ENCODE measurements at places on chromosomes 12 and 14.

DNA sequence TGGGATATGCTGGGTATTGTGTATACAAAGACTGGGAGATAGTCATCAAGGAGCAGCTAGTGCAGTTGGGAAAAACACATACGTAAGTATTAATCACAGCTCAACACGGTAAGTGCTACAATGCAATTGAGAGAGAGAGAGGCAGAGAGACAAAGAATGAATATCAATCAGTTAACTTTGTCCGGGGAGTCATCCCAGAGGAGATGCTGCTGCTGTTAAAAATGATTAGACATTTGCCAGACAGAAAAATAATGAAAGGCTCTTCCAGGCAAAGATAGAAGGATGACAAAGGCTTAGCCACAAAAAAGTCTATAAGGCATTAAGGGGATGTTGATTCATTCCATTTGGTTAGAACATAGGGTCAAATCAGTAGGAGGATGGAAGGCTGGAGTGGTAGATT is 45.1 kb downstream of the AKAP6 start:
- DNase-seq = no peak

DNA sequence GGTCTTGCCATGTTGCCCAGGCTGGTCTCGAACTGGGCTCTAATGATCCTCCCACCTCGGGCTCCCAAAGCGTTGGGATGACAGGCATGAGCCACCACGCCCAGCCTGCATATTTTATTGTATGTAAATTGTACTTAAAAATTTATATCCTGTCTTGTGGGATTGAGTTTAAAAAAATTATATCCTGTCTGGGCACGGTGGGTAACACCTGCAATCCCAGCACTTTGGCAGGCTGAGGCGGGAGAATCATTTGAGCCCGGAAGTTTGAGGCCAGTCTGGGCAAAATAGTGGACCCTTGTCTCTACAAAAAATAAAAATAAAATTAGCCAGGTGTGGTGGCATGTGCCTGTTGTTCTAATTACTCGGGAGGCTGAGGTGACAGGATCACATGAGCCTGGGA is 13.9 kb upstream of the CEBPE start:
- DNase-seq = no peak

DNA sequence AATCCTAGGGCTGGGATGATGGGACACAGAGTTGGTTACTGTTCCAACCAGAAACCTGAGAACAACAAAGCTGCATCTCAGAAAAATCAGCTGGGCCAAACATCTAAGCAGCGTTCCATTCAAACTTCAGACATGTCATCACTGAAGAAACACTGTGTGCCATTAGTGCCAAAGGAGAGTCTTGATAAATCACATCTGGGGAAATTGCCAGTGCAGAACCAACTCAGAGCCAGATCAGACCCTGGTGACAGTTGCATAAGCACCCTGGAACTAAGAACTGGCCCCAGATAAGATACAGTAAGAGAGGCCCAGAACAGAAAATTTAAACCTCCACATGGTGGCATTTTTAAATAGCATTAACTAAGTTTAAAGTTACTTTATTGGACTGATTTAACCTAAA is 482.8 kb downstream of the PRKD1 start:
- DNase-seq = no peak

- no peak for DNase-seq
Measured at GRCh38 chr12:93970900-93971688, 177.3 kb upstream of the PLXNC1 start.

GRCh38 chr14:68208626-68209317 is 389.2 kb downstream of the RAD51B start:
- DNase-seq = no peak

- DNase-seq = no peak
Measured at GRCh38 chr14:21133901-21134300, 22.0 kb downstream of the OR5AU1 start.

- no peak for DNase-seq
Measured at GRCh38 chr12:45279931-45280830, 64.3 kb downstream of the ANO6 start.

- no peak for DNase-seq
Measured at GRCh38 chr14:88163731-88164255, 158.9 kb downstream of the GPR65 start.

- no peak for DNase-seq
Measured at GRCh38 chr12:31715283-31715825, 13.5 kb downstream of the AMN1 start.

DNA sequence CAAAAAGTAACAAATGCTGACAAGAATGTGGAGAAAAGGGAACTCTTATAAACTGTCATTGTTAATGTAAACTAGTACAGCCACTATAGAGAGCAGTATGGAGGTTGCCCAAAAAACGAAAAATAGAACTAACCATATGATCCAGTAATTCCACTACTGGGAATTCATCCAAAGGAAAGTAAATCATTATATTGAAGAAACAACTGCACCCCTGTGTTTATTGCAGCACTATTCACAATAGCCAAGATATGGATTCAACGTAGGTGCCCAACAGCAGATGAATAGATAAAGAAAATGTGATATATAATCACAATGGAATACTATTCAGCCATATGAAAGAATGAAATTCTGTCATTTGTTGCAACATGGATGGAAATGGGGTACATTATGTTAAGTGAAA is 188.0 kb upstream of the E2F7 start:
- no peak for DNase-seq

DNA sequence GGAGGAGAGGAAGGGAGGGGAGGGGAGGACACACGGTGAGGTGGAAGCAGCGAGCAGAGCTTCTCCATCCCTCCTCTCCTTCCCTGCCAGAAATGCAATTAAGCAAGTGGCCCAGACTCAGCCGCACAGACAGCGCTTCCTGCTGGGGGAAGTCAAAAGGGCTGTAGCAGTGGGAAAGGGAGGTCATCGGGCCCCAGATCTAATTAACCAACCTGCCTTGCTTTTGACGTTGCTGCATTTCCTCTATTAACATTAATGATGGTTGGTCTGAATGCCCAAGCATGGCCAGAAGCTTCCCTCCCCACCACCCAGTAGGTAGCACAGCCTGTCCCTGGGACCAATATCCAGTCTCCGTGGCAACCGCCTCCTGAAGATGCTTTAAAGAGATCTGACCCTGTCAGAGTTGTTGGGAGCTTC is 4.6 kb upstream of the NGB start:
- DNase-seq = no peak

DNA sequence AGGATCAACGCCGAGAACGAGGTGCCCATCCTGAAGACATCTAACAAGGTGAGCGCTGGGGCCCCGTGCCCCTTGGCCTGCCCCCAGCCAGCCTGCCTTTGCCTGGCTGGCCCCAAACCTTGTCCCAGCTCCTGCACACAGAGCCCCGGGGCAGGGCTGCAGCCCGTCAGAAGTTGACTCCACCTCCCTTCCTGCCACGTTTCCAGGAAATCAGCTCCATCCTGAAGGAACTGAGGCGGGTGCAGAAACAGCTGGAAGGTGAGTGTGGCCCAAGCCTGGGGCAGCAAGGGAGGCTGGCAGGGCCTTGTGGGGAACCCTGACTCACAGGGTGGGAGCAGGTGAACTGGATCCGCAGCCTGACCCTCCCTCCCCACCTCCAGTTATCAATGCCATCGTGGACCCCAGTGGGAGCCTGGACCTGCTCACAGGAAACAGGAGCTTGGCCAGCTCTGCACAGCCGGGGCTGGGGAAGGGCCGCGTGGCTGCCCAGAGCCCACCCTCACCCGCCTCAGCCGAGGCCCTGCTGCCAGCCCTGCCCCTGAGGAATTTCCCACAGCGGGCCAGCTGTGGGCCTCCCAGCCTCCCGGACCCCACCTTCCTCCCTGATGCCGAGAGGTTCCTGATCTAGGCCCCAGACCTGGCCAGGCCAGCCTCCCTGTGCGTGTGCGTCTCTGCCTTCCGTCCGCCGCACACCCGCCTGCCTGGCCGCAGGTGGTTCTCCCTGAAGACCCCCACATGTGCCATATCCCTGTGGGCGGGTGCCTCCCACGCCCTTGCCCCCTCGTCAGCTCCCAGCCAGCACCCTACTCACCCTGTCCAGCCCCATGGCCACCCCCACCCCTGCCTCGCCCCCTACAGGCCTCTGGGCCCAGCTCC is 29.5 kb downstream of the CEP170B start:
- DNase-seq = no peak

DNA sequence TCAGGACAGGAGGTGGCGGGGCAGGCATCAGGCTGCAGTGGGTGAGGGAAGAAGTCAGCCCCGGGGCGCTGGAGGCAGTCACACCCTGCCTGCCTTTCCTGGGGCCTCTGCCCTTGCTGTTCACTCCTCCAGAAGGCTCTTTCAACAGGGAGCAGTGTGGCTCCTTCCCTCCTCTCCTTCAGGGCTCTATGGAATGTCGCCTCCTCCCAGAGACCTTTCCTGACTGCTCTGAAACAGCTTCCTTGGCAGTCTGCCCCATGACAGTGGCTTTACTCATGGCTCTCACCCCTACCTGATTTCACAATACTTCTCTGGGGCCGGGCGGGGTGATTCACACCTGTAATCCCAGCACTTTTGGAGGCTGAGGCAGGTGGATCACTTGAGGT is 7.1 kb downstream of the RHOF start:
- no peak for DNase-seq

- no peak for DNase-seq
Measured at GRCh38 chr12:27780612-27781408, 774 bp upstream of the MANSC4 start.

- no peak for DNase-seq
Measured at GRCh38 chr12:91058786-91059185, 962 bp upstream of the KERA start.

GRCh38 chr12:15227004-15227679 is 5.9 kb upstream of the RERG start:
- no peak for DNase-seq

DNA sequence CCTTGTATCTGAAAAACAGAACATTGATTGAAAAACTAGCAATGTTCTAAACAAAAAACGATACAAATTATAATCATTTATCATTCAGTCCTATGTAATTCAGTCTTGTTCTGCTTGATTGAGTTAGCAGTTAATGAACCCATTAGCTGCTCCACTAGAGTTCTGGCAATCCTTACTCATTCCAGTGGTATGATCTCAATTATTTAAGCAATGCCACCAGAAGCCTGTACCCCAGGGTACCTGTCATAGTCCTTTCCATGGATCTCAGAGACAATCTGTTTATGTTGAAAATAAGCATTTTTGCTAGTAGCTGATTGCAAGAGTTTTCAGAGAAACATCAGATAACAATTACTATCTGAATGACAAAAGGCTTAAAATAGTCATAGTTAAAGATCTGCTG is 115.9 kb downstream of the UNC79 start:
- DNase-seq = no peak
